ENCODE measurements at places on chromosomes 7 and 10. TPM values are rescaled to one million over a fixed set of nuclear protein-coding genes. Genes with fewer than 3 reads are reported as not detected.

The FANK1 gene
- total RNA-seq, result 0.71 TPM

The IQUB gene
- total RNA-seq, result 0.53 TPM

The MGAM2 gene
- not detected for total RNA-seq

The FZD8 gene
- total RNA-seq, result 2.0 TPM

The VAX1 gene
- not detected for total RNA-seq

The C10orf105 gene
- total RNA-seq, result not detected

The SLC39A12 gene
- total RNA-seq, result not detected

The SLC35G1 gene
- total RNA-seq, result 3.7 TPM

The TMEM178B gene
- not detected for total RNA-seq

The MKI67 gene
- 23.7 TPM for total RNA-seq

The JAKMIP3 gene
- total RNA-seq, result 0.35 TPM

The CLEC2L gene
- total RNA-seq, result not detected

The FAM171A1 gene
- total RNA-seq, result 16.7 TPM

The AGBL3 gene
- total RNA-seq, result 2.1 TPM

The TACC2 gene
- total RNA-seq, result 9.5 TPM

The CHPF2 gene
- total RNA-seq, result 70.6 TPM

The SFTPA1 gene
- total RNA-seq, result not detected

The POM121C gene
- 8.3 TPM for total RNA-seq

The PPP1R17 gene
- total RNA-seq, result not detected

The OPALIN gene
- not detected for total RNA-seq

The CD36 gene
- not detected for total RNA-seq

The ABCB8 gene
- total RNA-seq, result 61.1 TPM

The GJD4 gene
- not detected for total RNA-seq

The CPA4 gene
- total RNA-seq, result 7.5 TPM

The CCDC186 gene
- total RNA-seq, result 10.1 TPM

The HTR7 gene
- total RNA-seq, result 0.18 TPM

The DTX2 gene
- 9.5 TPM for total RNA-seq

The CCDC136 gene
- total RNA-seq, result 3.7 TPM

The GIMAP8 gene
- total RNA-seq, result not detected

The PLAU gene
- total RNA-seq, result 14.9 TPM

All from myometrial cell (primary cell).